Activated T-cell treated with anti-CD3 and anti-CD28 coated beads for 48 hours (primary cell): ENCODE measurements at places on chromosomes 11 and 22.

DNA sequence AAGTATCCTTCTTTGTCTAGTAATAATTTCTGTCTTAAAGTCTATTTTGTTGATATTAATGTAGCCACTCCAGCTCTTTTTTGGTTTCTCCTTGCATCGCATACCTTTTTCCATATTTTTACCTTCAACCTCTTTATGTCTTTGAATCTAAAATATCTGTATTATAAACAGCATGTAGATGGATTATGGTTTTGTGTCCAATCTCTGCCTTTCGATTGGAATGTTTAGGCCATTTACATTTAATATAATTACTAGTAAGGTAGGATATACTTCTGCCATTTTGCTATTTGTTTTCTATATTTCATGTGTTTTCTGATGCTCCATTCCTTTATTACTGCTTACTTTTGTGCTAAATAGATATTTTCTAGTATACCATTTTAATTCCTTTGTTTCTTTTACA lies 39.5 kb downstream of the TMPRSS5 start:
- no peak for DNase-seq

- no peak for DNase-seq
Observed at GRCh38 chr11:21174781-21175180, 505.4 kb downstream of the NELL1 start.

- no peak for DNase-seq
Observed at GRCh38 chr11:65060913-65061408, 2.6 kb upstream of the NAALADL1 start.

- DNase-seq = no peak
Observed at GRCh38 chr11:72008728-72009127, 10.0 kb downstream of the IL18BP start.

- DNase-seq = no peak
Observed at GRCh38 chr11:107493117-107493516, 35.5 kb upstream of the CWF19L2 start.

GRCh38 chr11:19306179-19306944 lies 65.6 kb upstream of the E2F8 start:
- no peak for DNase-seq

- no peak for DNase-seq
Observed at GRCh38 chr11:32015427-32015826, 75.4 kb upstream of the RCN1 start.

- DNase-seq = no peak
Observed at GRCh38 chr11:2346014-2346413, 31.1 kb upstream of the CD81 start.

- DNase-seq = no peak
Observed at GRCh38 chr11:68528630-68529029, 68.1 kb downstream of the PPP6R3 start.

- no peak for DNase-seq
Observed at GRCh38 chr22:45233827-45234226, 6.9 kb downstream of the KIAA0930 start.

DNA sequence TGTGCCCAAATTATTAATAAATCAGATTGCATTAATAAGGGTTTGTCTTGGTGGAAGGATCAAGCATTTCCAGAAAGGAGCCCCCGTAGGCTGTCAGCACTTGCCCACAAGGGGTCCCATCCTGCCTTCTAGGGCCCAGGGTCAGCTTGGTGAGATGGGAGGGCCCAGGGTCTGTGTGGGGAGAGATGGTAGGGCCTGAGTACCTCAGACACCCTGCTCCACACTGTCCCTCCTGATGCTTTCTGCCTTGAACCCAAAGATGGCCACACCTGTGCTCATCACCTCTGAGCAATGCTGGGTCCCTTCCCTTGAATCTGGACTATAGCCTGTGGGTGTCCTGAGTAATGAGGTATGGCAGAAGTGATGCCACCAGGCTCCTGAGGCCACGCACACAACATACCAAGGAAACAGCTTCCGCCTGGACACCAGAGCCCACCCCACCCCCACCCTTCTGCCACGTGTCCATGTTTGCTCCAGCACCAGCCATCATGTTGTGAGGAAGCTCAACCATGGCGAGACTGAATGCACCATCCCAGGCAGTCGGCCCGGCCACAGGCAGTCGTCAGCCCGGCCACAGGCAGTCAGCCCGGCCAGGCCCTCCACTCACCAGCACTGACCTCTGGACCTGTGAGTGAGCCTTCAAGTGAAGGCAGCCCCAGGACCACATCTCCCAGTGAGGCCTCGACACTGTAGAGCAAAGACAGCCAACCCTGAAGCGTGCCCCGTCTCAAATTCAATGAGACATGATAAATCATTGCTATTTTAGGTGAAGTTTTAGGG lies 6.8 kb downstream of the BET1L start:
- no peak for DNase-seq

DNA sequence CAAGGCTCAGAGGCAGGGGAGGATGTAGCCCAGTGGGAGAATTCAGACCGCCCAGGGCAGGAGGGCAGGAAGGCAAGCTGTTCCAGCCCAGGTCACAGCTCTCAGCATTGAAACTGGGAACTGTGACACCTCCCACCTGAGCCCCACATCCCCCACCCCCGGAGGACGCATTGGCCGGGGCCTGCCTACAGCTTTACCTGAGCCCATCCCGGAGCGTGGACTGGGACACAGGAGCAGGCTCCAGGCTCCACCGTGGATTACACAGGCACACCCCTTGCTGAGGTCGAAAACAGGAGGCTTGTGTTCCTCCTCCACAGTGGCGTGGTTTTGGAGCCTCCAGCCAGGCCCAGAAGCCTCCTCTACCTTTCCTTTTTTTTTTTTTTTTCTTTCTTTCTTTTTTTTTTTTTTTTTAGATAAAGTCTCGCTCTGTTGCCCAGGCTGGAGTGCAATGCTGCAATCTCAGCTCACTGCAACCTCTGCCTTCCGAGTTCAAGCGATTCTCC lies 9.1 kb upstream of the PGA3 start:
- DNase-seq = no peak

DNA sequence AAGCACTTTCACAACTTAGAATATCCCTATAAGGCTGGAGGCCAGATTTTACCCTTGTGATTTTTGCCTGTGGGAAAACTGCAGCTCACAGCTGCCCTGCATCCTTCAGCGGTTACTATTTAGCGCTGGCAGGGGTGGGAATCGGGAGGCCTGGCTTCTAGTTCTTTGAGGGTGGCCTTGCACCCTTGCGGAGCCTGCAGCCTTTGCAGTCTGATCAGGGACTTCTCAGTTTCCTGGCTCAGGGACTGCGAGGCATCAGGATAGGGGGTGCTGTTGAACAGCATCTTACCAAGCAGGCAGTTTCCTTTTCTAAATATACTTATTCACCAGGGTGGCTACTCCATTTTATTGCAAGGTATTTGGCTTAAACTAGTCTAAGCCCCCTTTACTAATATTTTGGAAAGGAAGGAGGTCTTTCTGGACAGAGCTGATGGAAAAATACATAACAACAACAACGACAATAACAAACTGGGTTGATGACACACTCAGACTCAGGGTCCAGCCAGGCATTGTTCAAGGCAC lies 2.9 kb upstream of the APOA1 start:
- DNase-seq = no peak

DNA sequence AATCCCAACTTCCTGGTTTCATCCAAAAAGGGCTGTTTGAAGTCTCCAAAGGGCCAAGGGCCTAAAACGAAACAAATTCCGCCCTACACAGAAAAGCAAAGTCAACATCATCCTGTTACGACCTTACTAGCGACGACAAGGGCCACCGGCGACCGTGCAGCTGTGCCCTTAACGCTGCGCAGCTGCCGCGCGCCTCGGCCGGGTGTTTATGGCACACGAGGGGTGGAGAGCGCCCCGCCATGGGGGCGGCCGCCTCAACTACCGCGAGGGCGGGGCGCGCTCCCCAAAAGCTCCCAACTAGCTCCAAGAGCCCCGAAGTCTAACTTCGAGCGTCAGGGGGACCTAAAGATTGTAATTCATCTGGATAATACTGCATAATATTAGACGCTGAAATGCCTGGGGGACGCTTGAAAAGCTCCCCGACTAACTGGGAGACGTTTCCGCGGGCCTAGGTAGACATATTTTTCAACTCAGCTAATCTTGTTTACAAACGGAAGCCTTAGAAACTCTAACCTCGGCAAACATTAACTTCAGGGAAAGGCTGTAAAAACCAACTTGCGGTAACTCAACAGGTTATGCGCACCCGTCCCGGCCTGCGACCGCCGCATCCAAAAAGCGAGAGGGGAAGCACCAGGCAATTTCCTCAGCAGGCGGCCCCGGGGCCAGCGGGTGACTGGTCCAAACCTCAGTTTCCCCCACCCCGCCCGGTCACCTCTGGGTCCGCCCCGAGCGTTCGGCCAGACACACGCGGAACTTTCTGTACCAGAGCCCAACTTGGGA lies 694 bp downstream of the TMEM123 start:
- peak; percentile 75 for DNase-seq

DNA sequence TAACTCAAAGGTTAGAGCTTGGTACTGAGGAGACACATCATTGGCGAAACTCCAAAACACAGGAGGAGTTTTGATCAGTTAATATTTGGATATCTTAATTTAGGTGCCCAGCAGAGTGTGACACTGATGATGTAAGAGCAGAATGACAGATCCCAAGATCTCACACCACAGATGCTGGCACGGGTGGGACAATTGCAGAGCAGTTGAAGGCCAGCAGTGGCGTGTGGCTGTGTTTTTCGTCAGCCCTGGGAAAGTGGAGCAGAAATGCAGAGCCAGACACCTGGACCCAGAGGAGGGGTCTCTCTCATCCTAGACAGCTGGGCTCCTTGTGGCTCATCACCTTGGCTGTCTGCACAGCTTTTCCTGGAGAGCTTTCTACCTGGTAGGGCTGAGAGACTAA lies 59.7 kb upstream of the CTTN start:
- no peak for DNase-seq
